ENCODE measurements at places on chromosomes 5 and 9. TPM values are rescaled to one million over a fixed set of nuclear protein-coding genes. Genes with fewer than 3 reads are reported as not detected.

CARD6 gene
- 3.2 TPM for total RNA-seq

PALM2AKAP2 gene
- total RNA-seq, result 0.30 TPM

DCTN3 gene
- total RNA-seq, result 110 TPM

WNT8A gene
- not detected for total RNA-seq

LIFR gene
- total RNA-seq, result 4.3 TPM

RNF183 gene
- not detected for total RNA-seq

BSPRY gene
- not detected for total RNA-seq

PCDHGA11 gene
- not detected for total RNA-seq

NR5A1 gene
- total RNA-seq, result 0.09 TPM

ABO gene
- total RNA-seq, result not detected

ZNF367 gene
- 5.5 TPM for total RNA-seq

TMC1 gene
- total RNA-seq, result 0.13 TPM

PLAC8L1 gene
- 0.26 TPM for total RNA-seq

PLEKHG4B gene
- 1.2 TPM for total RNA-seq
